PC-9 (cell line): ENCODE measurements at places on chromosomes 11 and 22.

GRCh38 chr11:5807580-5807979 lies 1.1 kb upstream of the OR52N2 start:
- no peak for DNase-seq

- no peak for DNase-seq
Observed at GRCh38 chr11:62125316-62125715, 1.5 kb downstream of the INCENP start.

GRCh38 chr22:20937794-20938671 lies 20.8 kb downstream of the CRKL start:
- no peak for DNase-seq

DNA sequence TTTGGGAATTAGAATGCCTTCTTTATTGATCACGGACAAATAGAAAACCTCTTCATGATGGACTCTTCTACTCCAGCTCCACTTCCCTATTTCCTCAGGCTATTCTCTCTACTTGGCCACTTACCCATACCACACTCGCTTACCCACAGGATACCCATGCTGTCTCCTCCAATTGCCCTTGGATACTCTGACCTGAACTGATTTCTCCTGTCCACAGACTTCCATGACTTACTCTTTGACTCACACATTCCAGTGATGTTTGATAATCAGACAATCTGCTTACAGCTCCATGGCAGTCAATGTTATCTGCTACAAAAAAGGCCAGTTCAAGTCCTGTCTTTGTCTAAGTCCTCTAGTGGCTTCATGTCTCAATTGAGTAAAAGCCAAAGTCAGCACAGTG lies 292.0 kb upstream of the CTSC start:
- no peak for DNase-seq

GRCh38 chr11:35662061-35662648 lies 420 bp upstream of the TRIM44 start:
- DNase-seq = peak; percentile 78

- no peak for DNase-seq
Observed at GRCh38 chr22:16866167-16866566, 41.0 kb upstream of the XKR3 start.

GRCh38 chr11:20041499-20041898 lies 118.8 kb downstream of the DBX1 start:
- no peak for DNase-seq

DNA sequence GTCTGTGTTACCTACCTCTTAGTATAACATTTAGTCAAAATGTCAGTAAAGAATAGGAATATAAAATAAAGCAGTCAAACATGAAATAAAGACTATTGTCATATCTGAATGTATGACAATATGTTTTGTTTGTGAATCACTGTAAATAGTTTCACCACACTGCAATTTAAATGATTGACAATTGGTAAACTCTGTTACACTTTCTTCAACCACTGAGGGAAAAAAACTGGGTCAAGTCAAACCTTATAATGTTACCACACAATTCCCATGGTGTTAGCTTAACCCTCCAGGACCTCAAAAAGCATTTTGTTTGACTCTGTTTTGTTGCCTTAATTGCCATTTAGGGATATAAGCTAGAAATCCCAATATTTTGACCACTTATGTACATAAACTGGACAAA lies 10.5 kb upstream of the MMP13 start:
- DNase-seq = no peak

- no peak for DNase-seq
Observed at GRCh38 chr22:40213478-40213877, 35.8 kb downstream of the TNRC6B start.

DNA sequence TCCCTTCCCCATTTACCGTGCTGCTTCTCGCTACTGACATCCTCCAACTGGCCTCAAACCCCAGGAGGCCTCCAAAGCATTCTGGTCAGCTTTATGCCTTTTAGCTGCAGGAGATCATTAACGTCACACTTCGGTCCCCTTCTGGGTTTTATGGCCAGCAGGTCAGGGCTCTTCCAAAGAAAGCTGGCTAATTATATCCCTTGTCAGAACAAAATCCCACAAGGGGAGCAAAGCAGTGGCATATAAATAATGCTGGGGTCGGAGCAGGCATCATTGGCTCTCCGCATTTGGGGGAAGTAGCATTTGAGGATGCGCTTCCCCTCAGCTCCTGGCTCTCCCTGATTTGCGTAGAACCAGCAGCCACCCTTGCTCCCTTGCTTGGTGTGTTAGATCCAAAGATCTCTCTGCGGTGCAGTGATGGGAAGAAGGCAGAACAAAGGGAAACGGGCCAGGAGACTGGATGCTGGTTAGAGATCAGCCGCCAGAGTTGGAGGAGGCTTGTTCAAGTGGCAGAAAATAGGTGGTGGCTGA lies 117.4 kb downstream of the DBX1 start:
- DNase-seq = no peak

- no peak for DNase-seq
Observed at GRCh38 chr22:19810381-19811201, 44.1 kb downstream of the GNB1L start.

DNA sequence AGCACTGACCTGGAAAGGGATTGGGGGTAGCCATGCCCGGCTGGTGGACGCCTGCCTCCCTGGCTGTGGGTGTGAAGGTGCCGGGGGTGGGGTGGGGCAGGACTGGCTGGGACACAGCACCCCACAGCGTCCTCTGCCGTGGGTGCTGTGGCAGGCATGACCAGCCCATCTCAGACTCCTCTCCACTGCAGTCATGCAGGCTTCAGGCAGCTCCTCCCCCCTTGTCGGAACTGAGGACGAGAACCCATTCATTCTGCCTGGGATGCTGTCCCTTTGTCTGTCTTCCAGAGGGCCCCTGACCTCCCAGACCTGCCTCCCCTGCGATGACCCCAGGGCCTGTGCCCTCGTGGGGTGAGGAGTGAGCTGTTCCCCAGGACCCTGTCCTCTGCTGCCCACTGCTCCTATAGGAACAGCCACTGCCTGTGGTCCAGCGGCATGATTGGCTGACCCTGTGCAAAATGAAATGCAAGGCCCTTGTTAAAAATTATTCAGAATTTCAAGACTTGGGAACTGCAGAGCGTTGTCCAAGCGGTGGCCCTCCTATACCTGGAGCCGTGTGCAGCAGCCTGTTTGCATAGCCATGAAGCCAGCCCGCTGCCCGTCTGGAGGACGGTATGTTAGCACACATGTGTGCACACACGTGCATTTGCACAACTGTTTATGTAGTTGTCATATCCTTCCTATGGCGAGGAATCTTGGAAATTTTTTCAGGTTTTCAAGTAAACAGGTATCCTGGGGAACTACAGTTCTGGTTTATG lies 1122.3 kb downstream of the BRD1 start:
- no peak for DNase-seq

DNA sequence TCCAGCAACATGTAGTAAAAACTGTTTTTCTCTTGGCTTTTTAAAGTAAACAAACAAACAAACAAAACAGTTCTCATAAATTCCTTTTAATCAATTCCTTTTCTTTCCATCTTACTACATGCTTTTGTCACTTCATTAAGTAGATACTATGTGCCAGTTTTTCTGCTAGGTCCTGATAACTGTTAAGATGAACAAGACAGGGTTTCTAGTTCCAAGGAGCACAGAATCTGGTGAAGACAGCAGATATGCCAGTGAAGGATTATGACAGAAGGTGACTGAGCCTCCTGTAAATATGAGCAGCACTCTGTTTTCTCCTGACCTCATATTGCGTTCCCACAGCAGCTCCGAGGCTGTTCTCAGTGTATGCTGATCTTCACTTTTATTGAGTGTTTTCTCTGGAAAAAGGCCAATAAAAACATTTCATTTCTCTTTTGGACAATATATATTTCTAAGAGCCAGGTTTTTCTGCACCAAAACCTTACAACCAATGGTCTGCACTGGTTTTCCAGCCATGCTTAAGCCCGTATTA lies 45.8 kb downstream of the HEPHL1 start:
- no peak for DNase-seq

DNA sequence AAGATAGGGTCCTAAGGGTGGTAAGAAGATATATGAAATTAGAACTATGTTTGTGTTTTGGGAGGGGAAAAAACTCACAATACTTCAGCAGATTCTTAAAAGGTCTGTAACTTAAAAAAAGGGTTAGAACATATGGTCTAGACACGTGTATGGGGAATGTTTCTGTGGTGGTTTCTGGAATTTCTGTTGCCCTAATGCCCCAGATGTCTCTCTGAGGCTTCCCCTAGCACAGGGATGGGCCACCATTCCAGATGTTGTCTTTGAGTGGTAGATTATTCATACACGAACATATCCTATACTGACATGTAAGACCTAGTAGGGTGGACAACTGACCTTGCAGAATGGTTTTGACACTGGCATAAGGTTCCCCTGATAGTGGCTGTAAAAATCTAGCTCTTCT lies 26.2 kb downstream of the EHF start:
- DNase-seq = no peak

DNA sequence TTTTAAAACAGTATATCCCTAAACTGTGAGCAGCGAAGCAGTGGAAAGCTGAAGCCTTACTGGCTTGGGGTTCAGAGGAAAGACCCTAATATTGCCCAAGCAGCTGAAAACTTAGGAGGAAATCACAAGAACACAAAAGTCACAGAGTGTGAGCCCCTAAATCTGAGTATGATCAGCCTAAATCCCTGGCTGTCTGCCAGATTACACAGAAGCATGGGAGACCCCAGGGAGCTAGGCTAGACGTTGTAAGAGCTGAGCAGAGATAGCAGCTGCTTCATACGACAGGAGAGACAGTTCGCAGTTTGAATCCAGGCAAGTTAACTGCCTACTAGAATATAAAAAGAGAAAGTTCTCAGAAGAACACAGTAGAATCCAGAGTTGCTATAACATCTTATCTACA lies 81.2 kb downstream of the PACS1 start:
- no peak for DNase-seq

GRCh38 chr11:66619080-66619554 lies 2.7 kb downstream of the RBM14 start:
- DNase-seq = no peak

- DNase-seq = no peak
Observed at GRCh38 chr11:99773646-99774045, 752.9 kb downstream of the CNTN5 start.

DNA sequence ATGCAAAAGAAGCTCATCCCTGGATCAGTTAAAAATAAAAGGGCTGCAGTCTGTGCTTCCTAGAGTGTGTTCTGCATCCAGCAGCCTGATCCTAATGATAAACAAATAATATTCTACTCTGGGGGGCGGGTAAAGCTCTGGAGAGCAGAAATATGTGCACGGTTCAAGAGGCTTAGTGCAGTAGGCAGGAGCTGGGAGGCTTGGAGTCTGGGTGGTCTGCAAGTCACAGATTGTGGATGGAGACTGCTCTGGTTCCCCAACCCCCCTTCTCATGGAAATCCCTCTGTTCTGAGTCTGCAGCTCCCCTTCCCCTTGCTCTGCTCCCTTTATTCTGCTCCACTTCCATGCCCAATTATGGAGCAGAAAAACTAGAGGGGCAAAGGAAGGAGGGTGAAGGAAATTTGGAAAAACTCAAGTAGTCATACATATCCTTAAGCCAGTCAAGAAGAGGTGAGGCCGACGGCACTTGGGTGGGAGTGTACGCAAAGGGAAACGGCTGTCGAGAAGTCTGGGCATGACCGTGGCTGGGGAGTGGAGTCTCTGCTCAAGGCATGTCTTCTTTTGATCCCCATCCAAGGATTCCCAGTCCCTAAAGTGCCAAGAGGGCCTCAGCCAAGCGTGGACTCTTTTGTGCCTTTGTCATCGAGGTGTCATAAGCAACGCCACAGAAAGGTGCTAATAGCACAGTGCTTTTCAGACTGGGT lies 16.3 kb upstream of the CLMP start:
- DNase-seq = no peak

DNA sequence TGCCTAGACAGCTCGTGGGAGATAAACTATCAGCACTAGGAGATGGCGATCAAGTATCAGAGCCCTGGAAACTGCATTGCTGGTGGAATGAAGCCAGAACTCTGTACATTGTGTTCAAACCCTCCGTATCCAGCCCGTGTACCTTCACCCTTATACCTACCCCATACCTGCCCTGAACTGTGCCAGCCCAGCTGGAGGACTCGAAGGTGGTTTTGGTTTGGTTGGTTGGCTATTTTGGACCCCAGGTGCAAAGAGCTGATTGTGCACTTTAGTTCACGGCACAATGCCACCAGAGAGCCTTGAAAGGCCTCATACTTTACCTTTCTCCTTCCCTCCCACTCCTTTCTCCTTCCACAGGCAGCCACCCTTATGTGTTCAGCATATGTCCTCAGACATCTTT lies 16.0 kb downstream of the FAM83F start:
- DNase-seq = no peak
